Dermis blood vessel endothelial cell (primary cell): ENCODE measurements at places on chromosomes 1 and 21.

DNA sequence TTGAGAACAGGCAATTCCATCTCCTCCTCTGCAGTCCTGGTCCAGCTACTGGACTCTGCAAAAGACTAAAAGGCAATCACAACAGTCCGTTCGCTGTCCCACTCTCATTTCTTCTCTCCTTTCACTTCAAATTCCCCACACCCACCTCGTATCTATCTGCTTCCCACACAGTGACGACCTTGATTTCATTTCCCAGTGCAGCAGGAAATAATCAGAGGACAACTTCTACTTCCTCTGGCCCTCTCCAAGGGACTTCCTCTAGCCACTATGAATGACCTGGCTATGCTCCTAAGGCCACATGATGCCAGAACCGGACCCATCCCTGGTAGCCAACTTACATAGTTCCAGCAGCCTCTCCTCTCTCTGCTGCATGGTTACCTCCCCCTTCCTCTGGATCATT is 8.0 kb downstream of the NOL9 start:
- DNase-seq = peak; percentile 23

DNA sequence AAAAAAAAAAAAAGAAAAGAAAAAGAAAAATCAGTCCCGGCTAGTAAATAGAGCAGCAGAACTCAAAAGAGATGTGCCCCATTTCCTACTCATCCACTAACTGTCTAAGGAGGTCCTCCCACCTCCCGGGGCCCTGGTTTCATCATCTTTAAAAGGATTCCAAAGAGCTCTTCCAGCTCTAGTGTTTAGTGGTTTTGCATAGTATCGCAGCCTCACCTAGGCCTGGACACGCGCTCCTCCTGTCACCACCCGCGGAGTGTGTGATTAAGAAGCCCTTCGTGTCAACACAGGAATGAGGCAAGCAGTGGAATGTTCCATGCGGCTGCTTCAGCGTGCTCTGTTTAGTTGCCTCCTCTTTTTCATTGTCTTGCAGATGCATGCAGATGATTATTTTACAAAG is 49.0 kb downstream of the LBR start:
- no peak for DNase-seq

- DNase-seq = no peak
Observed at GRCh38 chr1:54928327-54928726, 41.3 kb upstream of the DHCR24 start.

DNA sequence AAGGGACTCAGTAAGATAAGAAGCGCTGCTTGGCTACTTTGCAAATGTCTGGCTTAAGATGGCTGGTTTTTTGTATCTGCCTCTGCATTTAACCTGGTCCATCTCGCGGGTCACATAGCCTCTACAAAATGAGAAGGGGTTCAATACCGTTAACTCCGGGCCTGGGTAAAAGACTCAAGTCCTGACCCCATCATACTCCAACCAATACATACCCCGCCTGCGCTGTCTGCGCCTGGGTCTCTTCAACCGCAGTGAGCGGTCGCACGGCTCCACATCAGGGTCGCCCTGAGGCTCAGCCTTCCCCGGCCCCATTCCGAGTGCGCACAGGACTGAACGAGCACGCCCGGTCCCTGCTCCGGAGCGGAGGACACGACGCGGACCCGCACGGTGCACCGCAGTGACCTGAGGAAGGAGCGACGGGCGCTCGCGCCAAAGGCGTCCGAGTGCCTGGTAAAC is 558 bp upstream of the PGD start:
- DNase-seq = no peak

GRCh38 chr1:33137800-33138199 is 44.0 kb downstream of the TRIM62 start:
- peak; percentile 68 for DNase-seq

GRCh38 chr1:22606161-22606560 is 30.3 kb upstream of the C1QA start:
- DNase-seq = no peak

DNA sequence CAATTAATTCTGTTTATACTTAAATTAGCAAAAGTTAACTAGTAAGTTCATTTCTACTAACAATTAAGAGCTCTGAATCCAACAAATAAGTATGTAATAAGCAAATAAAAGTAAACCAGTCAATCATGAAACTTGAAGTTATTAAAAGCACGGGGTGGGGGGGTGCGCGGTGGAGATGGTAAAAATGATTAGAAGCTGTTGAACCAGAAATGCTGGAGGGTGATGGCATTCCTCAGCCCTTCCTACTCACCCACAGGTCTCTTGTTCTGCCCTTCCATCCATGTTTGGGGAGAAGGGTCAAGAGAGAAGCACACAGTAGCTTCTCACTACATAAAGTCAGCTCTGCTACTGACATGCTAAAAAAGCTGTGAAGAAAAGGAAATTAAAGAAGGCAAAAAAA is 63.5 kb downstream of the AKT3 start:
- no peak for DNase-seq

GRCh38 chr1:199279067-199279466 is 640.2 kb downstream of the PTPRC start:
- DNase-seq = no peak

DNA sequence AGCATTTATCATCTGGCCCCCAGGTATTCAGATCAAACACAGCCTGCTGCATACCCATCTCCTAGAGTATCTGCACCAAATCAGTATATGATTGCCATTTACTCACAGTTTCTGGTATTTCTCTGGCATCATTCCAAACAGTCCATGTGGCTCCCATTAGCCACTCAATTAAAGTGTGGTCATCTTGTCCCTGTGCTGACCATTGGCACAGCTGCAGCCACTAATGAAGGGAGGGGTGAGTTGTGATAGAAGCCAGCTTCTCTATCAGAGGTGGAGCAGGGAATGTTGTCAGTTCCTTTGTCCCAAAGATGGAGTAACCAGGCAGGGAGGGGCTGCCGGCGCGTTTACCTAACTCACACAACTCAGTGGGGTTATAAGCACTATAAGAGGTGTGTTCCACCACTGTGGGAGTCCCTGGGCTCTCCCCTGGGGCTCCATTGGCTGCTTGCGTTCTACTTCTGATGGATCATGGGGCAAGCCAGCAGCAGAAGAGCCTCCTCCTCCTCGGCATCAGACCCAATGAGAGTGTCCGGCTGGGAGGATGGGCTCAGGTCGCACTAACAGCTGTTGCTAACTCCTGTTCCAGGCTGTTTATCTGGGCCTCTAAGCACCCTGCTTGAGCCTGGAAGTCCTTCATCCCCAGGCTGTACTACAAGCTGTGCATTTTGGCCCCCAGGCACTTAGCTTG is 108.6 kb downstream of the GDAP2 start:
- DNase-seq = peak; percentile 42

- DNase-seq = no peak
Observed at GRCh38 chr1:38559446-38560165, 300.0 kb downstream of the RRAGC start.

DNA sequence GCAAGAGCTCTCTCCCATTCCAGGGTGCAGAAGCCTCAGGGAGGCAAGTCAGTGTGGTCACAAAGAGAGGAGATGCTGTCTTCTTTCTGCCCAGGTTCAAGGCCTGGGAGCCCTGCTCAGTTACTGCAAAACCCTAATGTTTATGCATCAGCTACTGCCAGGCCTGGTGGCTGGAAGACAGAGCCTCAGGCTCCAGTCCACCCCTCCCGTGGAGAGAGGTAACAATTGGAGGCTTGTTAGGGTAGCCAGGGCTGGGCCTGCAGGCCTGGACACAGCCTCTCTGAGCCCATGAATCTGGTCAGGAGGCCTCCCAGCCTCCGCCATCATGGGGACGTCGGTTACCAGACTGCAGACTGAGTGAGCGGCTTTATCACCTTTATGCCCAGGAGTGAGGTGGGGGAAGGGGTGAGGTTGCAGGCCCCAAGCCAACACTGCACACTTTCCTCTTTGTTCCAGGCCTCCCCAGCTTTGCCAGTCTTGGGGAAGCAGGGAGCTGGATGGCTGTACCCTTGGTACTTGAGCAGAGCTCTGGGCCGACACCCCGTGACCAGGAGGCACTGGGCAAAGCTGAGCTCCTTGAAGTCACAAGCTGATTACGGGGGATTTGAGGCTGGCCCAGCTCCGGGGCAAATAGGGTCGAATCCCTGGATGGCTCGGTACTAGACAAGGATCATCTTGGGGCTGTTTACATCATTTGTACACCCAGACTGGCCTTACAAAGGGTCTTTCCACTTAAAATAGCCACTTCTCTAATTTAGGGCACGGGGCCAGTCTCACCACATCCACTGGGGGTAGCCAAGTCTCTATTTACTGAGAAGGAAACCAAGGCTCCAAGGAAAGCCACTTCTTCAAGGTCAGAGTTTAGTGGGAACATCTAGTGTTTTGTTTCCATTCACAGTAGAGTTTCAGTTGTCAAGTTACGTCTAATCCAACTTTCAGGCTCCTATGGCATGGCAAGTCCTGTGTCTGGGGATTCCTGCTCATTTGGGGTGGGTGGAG is 5.2 kb downstream of the SLC2A1 start:
- DNase-seq = no peak

DNA sequence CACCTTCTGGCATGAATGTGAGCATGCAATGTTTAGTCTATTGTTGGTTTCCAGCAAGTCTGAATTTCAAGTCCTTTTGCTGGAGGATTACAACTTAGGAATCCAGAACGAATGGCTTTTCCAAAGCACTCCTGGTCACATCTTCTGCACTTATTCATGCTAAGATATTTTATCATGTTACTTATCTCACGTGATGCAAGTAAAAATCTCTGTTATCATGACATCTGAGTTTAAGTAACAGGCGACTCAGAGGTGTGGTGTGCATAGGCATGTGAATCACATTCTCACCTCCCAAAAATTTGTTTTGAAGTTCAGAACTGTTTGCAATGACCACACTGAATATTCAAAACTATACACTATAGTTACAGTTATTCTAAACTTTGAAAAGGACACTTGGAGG is 204.8 kb upstream of the FGGY start:
- no peak for DNase-seq

DNA sequence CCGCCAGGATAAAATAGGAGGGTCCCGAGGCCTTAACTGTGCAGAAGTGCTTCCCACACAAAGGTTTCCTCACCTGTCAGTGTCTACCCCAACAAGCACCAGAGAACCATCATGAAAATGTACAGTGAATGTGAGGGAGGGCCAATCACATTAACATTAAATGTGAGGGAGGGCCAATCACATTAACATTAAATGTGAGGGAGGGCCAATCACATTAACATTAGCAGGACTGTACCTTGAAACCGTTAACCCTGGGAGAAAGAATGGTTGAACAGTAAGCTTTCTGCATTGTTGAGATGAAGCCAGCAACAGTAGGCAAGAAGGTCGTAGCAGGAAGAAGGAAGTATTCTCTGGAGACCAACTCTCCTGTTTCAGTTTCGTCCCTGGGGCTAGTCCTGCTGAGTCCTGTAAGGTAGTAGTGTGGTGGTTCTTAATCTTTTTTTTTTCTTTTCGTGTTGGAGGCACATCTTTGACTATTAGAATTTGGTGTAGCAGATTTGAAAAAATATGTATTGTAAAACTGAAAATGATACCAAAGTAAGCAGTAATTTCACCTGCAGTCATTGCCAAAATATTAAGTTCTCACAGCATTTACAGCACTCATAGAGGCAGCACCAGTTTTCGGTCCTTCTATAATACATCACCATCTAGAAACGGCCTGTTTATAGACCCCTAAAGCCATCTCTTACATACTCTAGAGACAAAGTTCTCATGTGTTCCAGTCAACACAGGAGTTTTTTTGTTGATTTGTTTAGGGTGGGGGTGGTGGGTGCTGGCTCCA is 98.6 kb upstream of the PPP2R5A start:
- DNase-seq = no peak

DNA sequence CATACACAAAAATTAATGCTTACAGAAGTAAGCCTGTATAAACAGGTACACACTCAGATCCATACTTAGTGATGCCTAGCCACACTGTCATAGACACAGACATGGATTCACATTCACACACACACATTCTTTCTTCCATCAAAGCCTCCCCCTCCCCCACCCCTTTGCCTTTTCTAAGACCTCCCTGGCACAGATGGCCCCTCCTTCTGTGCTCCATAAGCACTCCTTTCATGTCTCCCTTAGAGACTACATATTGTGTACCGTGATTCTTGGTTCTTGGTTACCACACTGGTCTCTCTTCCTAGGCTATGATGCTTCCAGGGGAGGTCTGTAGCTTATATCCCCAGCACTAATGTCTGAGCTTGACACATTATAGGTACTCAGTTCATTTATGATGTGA is 2.0 kb upstream of the NHLH2 start:
- DNase-seq = no peak

DNA sequence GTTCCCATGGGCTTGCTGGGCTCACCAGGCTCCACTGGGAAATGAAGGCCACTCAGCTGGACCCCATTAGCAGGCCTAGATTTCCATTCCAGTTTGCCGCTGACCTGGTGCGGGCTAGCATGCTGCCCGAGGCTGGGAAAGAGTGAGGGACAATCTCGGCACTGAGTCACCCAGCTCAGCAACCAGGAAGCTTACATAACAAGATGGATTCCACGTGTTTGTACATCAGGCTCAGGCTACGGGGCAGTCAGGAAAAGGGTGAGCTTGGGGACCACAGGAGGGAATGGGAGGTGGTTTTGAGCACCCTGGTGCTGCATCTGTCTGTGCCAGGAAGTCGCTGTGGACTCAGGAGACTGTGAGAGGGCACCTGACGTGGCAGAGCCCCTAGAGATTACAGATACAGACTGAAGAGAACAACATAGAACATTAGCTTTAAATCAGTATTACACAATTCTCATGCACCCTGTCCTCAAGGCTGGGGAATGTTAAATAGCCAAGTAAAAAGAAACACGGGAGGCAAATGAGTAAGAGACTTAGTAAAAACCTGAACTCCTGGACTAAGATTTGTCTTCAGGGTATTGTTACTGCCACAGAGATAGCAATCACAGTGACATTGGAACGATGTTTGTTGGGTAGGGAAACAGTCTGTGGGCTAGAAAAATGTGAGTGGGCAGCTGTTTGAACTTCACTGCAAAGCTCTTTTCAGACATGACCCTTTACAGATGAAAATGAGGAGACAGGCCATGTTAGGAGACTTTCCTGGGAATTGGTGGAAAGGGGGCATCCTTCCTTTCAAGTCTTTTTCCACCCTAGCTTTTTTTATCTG is 51.1 kb downstream of the GLUL start:
- no peak for DNase-seq

DNA sequence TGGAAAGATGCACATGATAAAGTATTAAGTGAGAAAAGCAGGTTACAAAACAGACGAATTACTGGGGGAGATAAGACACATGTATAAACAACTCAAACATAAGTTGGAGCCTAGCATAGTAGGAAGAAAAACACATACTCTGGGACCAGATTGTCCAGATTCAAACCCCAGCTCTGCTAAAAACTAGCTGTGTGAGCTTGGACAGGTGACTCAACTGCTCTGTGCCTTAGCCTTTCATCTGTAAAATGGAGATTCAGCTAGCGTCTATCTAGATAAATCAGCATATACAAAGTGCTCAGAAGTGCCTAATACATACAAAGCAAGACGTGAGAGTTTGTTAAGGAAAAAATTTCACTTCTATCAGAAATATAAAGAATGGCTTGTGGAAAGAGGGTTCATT is 254.0 kb upstream of the POU3F1 start:
- DNase-seq = no peak

GRCh38 chr1:97071173-97071572 is 349.6 kb downstream of the PTBP2 start:
- DNase-seq = no peak

- peak; percentile 76 for DNase-seq
Observed at GRCh38 chr1:89719502-89720306, 86.8 kb downstream of the LRRC8C start.
